ENCODE measurements at places on chromosomes 1 and 21. TPM values are rescaled to one million over a fixed set of nuclear protein-coding genes. Genes with fewer than 3 reads are reported as not detected.
A peak's percentile ranks its signal among the peaks of the same experiment; 100 is the strongest.

- peak; percentile 34 for DNase-seq
Measured at GRCh38 chr1:68470388-68470970, 20.7 kb upstream of the RPE65 start.

GRCh38 chr1:89609781-89610456 lies 23.0 kb upstream of the LRRC8C start:
- DNase-seq: no peak

The KISS1 gene
- total RNA-seq: 11.0 TPM

- DNase-seq: no peak
Measured at GRCh38 chr1:227155688-227156087, 162.6 kb downstream of the CDC42BPA start.

DNA sequence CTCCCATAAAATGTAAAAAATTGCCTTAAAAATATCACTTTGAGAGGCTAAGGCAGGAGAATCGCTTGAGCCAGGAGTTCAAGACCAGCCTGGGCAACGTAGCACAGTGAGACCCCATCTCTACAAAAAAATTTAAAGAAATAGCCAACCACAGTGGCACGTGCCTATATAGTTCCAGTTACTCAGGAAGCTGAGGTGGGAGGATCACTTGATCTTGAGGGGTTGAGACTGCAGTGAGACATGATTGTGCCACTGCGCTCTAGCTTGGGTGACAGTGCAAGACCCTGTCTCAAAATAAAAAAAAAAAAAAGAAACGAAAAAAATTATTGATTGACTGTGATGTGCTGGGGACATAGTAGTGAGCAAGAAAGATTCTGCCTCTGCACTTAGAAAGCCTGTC lies 38.4 kb downstream of the PKN2 start:
- DNase-seq: no peak

- DNase-seq: no peak
Measured at GRCh38 chr1:200128944-200129879, 101.7 kb downstream of the NR5A2 start.

Data from fibroblast of villous mesenchyme (primary cell).